ENCODE measurements at places on chromosomes 7 and 10.

- no peak for DNase-seq
Measured at GRCh38 chr7:151173386-151174245, 6.1 kb upstream of the GBX1 start.

- no peak for DNase-seq
Measured at GRCh38 chr10:104303594-104304355, 34.5 kb downstream of the ITPRIP start.

- DNase-seq, result no peak
Measured at GRCh38 chr10:43796781-43797180, 148.1 kb upstream of the ZNF32 start.

DNA sequence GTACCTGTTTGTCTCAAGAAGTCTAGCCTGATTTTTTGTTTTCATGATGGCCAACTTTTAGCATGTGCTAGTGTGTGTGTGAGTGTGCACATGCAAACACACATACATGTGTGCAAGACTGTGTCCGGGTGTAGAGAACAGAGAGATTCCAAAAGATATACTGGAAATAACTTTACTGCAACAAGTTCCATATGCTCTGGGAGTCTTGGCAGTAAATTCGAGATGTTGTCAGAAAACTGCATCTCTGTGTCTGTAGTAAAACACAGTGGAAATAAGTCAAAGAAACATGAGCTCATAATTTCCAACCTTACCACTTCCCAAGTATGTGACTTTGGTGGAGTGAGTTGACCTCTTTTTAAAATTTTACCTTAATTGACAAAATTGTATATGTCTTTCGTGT lies 950.8 kb upstream of the C7orf33 start:
- no peak for DNase-seq

DNA sequence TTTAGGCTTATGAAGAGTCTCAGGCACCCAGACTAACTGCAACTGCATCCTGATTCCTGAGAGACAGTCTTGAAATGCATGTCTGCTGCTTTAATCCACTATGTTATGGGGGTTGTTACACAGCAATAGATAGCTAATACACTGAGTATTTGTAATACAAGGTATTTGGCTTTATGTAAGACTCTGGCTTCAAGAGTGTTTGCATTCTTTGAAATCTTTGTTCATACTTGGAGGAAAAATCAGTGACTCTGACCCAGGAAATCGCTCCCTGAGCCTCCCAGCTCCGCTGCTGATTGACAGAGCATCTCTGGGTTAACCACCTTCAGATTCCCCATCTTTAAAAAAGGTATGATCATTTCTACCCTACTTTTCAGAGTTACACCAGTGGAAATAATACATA lies 133.9 kb downstream of the MTPAP start:
- DNase-seq, result no peak
